ENCODE measurements at places on chromosomes 16 and 17.

- DNase-seq = no peak
Measured at GRCh38 chr17:61128661-61129115, 271.0 kb upstream of the TBX2 start.

DNA sequence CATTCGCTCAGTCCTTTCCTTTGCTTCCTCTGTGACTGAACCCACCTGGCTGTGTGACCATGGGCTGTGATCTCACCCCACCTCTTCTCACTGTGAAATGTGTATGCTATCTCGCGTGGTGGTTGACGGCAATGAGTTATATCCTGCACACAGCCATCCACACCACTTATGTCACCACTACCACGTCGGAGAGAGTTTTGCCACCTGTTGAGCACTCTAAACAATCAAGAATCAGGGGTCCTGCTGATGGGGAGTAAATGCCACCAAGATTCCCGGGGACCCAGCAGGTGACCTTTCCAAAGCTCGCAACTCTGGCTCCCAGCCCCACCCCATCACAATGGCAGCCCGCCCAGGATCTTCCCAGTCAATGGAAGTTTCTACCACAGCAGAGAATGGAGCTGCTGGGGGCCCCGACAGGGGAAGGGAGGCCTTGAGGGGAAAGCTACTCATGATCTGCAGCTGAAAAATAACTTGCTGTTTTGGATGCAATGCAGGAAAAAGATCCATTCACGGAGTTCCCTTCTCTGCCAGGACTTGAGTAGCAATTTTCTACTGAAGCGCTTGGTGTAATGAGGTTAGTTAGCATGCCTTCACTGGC is 26.2 kb upstream of the RCVRN start:
- peak; percentile 79 for DNase-seq

DNA sequence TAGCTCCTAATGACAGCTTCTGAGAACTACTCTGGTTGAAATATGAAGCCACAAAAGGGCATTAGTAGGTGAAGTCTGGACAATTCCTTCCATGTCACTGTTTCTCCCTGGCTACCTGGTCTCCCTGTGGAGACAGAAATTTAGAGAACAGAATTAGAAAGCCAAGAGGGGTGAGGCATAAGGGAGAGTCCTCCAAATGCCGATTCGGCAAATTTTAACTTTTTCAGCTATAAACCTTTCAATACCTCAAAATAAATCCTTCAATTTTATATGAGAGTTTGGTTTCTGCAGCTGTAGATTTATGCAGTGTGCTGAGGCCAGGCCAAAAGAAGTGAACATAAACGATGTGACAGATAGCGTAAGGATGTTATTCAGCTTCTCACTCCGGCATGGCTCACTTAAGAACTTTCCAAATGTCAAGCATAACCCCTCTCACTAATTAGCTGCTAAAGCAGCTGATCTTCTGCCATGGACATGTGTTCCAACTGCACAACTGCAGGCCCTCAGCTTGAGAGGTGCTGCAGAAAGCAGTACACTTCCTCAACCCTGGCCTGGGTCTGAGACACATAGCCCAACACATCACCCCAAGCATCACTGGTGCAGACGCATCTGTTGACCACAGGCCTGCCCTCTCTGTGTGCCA is 247.9 kb upstream of the SOX9 start:
- DNase-seq = peak; percentile 69

DNA sequence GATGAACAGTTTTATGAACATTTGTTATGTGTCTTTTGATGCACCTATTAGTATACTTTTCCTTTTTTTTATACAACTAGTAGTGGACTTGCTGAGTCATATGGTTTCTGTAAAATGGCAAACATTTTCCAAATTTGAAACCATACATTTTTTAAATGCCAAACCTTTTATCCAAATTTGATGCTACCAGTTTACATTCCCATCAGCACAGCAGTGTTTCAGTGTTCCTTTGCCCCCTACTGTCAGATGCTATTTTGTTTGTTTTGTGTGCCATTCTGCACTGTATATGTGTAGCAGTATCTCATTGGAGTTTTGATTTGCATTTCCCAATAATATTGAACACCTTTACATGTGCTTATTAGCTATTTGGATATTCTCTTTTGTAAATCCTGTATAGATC is 219.4 kb downstream of the TANC2 start:
- no peak for DNase-seq

DNA sequence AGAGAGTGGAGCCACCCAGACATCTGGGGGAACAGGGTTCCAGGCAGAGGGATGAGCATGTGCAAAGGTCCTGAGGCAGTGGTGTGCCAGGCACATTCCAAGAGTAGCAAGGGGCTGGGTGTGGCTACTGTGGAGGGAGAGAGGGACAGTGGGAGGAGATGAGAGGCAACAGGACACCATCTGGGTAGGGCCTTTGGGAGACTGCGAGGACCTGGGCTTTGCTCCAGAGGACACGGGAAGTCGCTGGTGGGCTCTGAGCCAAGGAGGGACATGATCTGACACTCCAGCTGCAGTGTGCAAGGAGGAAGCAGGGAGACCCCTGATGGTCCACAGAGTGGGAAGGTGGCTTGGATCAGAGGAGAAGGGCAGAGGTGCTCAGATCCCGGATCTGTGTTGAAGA is 56.7 kb upstream of the MED9 start:
- DNase-seq = no peak

GRCh38 chr16:75217389-75217851 is 1.4 kb upstream of the CTRB1 start:
- DNase-seq = no peak

- DNase-seq = no peak
Measured at GRCh38 chr17:78831688-78832540, 8.7 kb downstream of the USP36 start.

GRCh38 chr17:31568121-31568520 is 176.6 kb downstream of the RAB11FIP4 start:
- DNase-seq = no peak

GRCh38 chr17:18186627-18186982 is 3.0 kb downstream of the ALKBH5 start:
- DNase-seq = peak; percentile 49

GRCh38 chr16:89602273-89602951 is 11.0 kb upstream of the DPEP1 start:
- peak; percentile 72 for DNase-seq

DNA sequence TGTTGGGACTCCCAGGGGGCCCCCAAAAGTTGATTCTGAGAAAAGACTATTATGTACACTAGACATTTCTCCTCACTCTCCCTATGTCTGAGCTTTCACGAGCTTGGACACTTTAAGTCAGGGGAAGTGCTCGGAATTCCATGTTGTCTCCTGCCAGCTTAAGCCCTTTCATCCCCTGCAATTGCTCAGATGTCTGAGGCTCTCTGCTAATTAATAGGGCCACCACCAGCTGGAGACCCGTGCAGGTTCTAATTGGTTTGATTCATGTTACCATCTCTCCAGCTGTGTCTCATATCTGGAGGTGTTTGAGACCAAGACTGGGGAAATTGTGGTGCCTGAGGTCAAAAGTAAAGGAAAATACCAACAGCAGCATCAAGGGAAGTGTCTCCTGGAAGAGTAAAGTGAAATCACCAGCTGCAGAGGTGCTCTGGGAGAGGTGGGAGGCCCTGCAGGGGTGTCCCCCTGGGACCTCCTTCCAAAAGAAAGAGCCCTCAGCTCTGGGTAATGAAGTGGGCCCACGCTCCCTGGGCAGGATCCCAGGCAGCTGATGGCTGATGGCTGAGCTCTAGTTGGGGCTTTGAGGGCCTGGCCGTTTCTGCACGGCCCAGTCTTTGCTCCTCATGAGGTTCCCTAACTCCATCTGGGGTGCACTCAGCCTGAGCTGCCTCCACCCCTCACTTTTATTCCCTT is 5.8 kb upstream of the UTS2R start:
- no peak for DNase-seq

- no peak for DNase-seq
Measured at GRCh38 chr17:47894498-47895346, 1.3 kb upstream of the SP2 start.

DNA sequence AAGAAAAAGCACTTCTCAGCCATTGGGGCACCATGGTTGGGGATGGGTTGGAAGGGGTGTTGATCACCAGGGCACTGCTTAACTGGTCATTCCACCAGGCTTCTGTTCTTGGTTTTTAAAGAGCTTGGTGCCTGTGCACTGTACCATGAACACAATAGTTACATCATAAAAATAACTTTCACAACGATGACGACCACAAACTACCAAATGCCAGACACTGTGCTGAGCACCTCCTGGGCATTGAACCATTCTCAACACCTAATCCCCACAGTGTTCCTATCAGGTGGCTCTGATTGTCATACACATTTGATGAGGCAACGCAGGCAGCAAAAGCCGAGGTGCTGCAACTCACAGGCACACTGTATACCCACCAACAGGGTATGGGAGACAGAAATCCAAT is 208.0 kb downstream of the FOXL1 start:
- no peak for DNase-seq

DNA sequence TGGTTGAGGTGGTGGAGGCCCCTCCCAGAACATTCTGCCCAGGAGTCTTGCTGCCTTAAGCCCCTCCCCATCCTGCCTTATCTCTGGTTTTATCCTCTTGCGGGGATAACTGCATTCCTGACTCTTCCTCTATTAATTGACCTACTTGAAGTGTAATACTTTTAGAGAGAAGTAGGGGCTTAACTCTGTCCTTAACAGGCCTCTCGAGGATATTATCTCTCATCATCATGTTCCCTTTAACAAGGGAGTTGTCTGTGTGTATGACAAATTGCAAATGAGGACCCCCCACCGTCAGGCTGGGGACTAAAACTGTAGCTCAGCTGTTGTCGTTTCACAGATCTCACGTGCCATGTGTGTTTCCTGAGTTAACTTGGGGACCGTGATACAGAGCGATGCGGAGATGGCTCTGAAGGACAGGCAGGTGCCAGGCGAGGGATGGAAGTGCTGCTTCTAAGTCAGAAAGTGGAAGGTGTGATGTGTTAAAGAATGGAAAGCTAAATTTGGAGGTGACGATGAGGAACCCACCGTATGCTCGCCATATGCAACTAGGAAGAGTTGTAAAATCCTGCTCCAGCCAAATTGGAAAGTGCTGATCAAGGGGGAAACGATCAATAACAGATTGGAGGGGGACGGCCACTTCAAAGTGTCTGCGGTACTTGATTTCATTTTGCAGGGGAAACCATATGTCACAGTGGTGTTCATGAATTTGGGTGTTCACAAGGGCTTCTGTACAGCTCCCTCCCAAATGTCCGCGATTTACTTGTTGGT is 106.3 kb downstream of the RPTOR start:
- no peak for DNase-seq

GRCh38 chr16:4131621-4132020 is 15.4 kb upstream of the ADCY9 start:
- no peak for DNase-seq

- DNase-seq = no peak
Measured at GRCh38 chr16:57016831-57017230, 27.5 kb downstream of the NLRC5 start.

GRCh38 chr17:69593716-69594115 is 179.2 kb downstream of the MAP2K6 start:
- DNase-seq = no peak

- DNase-seq = no peak
Measured at GRCh38 chr16:11224096-11224893, 31.7 kb downstream of the SOCS1 start.

DNA sequence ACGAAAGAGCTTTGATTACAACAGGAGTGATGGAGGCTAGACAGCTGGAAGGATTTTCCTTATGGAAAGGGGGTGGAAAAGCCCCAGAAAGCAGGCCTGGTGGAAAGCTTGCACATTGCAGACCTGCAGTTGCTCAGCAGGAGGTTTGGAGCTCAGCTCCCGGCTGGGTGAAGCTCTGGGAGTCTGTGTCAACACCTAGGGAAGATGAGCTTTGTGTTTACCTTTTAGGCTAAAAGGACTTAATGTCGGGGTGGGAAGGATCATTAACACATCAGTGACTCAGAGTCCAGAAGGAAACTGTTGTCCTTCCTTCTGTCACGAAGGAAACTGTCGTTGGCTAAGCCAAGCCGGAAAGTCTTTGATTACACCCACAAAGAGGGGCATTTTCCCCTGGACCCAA is 48.2 kb downstream of the RAP1GAP2 start:
- no peak for DNase-seq

DNA sequence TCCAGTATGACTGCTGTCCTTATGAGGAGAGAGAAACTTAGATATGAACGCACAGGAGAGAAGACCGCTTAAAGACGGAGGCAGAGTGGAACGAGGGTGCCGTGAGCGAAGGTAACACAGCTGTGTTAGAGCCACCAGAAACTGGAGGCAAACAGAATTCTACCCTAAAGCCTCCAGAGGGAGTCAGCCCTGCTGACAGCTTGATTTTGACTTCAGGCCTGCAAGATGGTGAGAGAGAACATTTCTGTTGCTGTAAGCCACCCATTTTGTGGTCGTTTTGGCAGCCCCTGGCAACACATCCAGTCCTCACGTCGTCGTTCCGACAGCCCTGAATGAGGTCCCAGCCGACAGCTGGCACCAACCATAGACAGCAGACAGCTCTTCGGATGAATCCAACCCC is 2.8 kb upstream of the SPATA2L start:
- DNase-seq = peak; percentile 1

GRCh38 chr17:80694992-80695912 is 150.6 kb downstream of the RPTOR start:
- DNase-seq = no peak

DNA sequence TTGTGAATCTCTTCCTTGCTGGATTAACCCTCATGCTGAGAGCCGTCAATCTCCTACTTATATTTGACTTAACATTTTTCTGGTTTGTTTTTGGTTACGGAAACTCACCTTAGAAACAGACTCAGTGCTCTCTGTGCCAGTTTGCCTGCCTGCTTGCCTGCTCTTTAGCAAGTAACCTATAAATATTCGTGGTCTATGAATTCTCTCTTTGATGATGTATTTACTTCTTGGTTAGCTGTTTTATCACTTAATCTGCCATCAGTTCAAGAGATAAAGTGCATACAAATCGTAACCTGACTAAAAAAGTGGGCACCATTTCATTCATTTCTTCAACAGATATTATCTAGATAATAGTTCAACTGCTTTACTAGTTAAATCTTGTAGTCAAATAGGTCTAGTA is 26.7 kb downstream of the CYB5B start:
- DNase-seq = no peak

GRCh38 chr16:75022567-75022966 is 23.7 kb downstream of the ZNRF1 start:
- DNase-seq = no peak

DNA sequence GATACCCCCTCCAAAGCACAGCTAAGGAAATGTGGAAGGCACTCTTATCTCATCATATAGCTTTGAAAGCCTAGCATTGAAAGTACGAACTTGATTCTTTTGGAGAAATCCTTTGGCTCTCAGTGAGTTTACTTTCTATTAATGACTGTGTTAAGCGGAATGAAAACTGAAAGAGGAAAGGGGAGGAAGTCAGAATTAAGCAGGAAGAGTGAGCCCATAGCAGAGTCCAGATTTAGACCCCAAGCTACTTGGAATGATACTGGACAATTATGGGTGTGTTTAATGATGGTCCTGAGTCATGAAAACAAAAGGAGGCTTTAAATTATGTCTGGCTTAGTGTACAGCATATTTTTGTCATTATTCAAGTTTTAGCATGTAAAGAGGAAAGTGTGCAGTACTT is 42.2 kb downstream of the TENT4B start:
- no peak for DNase-seq

GRCh38 chr17:68381076-68381900 is 76.0 kb downstream of the WIPI1 start:
- peak; percentile 42 for DNase-seq
